ENCODE measurements at places on chromosomes 6 and 20.

DNA sequence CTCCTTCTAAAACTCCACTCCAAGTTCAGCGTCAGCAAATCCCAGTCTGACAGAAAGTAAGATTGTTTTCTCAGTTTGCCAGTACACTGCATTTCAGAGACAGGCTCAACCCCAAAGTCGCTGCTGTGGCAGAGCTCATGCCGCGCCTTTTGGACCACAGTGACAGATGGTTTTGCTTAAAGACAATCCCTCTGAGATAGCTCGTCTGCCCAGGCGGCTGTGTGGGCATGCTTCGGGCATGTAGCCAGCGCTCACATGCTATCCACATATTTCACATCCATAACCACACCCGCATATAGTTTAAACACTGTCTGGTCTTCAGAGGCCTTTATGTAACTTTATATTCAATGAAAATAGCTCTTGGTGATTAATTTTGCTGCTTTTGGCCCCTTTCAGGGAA lies 14.7 kb upstream of the PXDC1 start:
- DNase-seq, result no peak

DNA sequence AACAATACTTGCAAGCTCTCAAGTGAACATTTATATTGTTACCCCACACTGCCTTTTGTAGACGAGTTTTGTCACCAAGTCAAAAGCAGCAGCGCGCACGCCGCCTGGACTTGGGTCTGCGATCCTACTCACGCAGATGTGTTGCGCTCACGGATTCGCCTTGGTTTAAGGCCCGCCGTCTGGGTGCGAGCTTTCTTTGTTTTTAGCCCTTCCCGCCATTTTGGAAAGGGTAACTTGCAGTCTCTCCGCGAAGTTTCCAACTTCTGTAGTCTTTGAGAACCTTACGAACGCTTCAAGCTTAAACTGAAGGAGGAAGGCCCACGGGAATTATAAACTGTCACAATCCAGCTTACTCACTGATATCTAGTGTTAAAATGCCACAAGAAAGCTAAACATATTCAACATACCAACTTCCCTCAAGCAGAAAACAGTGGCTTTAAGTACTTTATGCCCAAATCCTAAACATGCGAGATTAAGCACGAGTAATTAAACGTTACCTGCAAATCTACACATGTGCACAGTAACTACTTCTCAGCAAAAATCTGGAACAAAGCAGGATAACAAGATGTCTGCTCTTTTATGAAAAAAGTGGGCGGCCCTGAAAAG lies 80.4 kb upstream of the BTN3A2 start:
- no peak for DNase-seq

DNA sequence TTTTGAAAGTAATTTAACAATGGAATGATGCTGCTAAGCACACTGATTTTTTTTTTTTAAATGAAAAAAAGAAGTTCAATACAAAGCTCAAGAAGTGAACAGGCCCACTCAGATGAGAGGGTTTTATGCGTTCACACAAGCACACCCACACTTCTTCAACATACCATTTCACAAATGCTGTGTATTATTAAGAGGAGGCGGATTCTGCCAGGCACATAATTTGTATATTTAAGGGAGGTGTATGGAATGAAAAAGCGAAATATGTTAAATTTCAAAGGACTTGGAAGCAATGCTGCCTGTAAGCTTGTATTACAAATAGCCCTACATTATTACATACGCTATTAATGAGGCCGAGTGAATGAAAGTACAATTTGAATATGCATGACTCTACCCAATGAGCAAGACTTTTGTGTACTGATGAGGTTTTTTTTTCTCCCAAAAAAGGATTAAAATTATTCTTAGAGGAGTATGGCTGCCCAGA lies 123.9 kb downstream of the INSM1 start:
- no peak for DNase-seq

DNA sequence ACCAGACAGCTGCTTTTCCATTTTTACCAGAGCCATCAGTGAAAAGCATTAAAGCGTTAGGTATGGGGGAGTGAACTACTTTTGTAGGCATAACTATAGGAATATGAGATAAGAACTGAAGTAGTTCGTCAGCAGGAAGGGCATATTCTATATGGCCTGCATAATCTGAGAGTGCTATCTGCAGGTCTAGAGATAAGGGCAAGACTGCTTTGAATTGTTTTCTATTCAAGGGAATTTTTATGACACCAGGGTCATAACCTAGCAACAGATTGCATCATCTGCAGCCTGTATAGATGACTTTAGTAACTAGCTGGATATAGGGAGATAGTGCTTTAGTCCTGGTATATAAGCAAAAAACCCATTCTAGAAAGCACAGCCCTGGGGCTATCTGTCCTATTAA lies 437.3 kb upstream of the HTR1E start:
- no peak for DNase-seq

DNA sequence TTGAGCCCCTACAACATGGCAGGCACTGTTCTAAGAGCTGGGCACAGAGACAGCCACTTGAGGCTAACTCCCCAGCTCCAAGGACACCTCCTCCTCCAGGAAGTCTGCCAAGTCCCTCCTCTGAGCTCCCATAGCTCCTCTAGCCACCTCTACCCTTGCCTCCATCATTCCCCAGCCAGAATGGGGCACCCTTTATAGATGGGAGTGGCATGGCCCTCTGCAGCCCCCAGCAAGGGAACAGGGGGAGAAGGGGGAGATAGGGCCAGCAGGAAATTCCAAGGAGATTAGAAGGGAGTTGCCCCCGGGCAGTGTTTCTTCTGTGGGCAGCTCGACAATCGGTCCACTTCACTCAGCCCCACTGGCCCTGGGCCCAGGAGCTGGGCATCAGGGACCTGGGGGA lies 19.7 kb upstream of the TLDC2 start:
- no peak for DNase-seq

DNA sequence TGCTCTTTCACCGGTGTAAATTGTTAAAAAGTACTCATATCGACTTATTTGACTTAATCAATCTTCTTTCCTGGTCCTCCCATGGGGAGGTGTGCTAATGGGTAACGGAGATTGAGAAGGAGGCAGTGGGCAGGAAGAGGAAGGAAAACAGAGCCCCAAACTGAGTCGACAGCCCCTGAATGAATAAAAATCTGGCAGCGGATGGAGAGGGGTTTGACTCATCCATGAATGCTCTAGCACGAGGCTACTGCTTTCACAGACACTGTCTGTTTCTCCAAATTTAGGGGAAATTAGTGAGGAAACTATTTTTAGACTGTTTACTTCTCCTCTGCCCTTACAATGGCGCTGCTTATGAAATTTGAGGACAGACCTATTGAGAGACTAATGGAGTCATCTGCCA lies 142.2 kb upstream of the ATXN1 start:
- peak; percentile 28 for DNase-seq

GRCh38 chr20:1327241-1327653 lies 1.7 kb downstream of the SDCBP2 start:
- DNase-seq, result peak; percentile 43

DNA sequence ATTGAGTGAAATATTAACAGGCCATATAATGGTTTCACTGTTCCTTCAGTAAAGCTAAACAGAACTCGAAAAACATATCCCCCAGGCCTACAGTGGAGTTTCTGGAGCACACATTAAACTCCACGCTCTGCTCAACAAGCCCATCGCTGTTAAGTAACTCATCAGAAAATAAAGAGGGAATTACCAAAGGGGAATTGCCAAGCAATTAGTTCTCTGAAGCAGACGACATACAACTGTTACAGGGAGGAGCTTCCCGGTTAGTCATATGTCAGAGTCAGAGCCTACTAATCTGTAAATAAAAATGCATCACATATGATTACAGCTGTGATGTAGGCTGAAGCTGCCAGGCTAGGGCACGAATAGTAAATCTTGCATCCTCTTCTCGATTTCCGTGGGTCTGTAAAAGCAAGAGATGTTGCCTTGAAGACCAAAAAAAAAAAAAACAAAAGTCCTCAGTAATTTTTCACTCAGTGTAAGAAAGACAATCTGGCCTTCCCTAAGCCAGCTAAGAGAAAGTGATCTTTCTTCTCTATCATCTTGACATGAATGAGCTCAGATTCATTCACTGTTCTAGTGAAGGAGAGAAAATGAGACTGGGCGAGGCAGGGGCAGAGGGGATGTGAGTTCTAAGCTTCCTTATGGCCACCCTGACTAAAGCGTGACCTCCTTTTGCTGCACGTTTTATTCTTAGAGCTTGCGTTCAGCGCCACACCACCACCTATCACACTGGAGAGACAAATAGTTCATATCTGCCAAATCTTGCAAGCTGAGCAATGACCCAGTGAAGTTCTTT lies 13.8 kb downstream of the ATXN1 start:
- no peak for DNase-seq

DNA sequence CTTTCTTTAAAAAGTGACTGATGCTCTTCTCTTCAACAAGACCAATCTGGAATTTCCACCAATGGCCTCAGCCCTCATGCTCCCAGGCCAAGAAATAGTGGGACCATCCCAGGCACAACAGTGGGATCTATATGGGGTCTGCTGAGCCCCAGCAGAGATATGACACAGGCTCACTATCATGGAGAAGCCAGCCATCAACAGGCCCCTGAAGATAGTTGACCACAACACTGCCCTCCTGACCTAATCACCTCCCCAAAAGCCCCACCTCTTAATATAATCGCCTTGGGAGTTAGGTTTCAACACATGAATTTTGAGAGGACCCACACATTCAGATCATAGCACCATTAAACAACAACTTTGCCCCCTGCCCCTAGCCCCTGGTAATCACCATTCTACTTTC lies 16.8 kb upstream of the MCM3 start:
- no peak for DNase-seq

- DNase-seq, result peak; percentile 28
Measured at GRCh38 chr20:46695892-46696291, 6.6 kb upstream of the TP53RK start.

- no peak for DNase-seq
Measured at GRCh38 chr6:56693246-56693607, 50.5 kb upstream of the DST start.

DNA sequence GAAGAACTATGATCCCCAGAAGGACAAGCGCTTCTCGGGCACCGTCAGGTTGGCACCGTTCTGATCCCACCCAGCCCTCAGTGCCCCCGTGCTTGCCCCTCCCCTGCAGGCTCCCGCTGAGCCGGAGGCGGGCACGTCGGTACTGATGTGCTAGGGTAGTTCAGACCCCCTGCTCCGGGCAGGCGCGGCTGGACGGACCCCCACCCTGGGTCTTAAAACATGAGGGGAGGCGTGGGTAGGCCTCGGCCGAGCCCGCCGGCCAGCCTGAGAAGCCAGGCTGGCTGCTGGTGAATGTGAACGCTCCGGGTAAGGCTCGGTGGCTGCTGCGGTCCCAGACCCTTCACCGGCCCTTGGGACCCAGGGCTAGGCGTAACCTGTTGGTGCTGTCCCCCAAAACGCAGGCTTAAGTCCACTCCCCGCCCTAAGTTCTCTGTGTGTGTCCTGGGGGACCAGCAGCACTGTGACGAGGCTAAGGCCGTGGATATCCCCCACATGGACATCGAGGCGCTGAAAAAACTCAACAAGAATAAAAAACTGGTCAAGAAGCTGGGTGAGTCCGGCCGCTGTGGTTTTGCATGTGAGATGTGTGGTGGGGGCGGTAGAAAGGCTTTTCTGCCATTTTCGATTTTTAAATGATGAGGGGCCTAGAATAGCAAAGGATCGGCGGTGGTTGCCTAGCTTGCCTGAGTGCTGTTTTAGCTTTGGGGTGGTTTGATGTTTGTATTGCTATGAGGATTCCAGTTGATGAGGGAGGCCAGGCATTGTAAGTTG lies 964 bp downstream of the RPL10A start:
- no peak for DNase-seq

DNA sequence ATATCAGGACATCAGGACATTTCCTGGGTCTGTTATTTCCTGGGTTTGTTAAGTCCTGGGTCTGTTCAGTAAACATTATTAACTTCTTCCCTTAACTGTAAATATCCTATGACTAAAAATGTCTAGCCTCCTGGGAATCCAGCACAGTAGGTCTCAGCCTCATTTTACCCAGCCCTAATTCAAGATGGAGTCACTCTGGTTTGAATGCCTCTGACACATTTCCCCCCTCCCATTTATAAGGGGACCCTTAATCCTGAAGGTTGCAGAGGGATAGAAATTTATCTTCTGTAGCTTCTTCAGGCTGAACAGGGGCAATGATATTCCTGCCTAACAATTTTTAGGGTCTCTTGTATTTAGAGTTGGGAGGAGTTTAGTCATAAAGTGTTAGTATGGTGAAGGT lies 21.8 kb downstream of the RNF182 start:
- no peak for DNase-seq

GRCh38 chr6:149362289-149362688 lies 37.8 kb upstream of the SUMO4 start:
- no peak for DNase-seq

GRCh38 chr6:133369773-133370272 lies 128.7 kb downstream of the EYA4 start:
- no peak for DNase-seq

GRCh38 chr6:76441875-76442274 lies 369.4 kb upstream of the IMPG1 start:
- DNase-seq, result no peak

- peak; percentile 100 for DNase-seq
Measured at GRCh38 chr6:31158140-31158862, at the start of gene TCF19. TCF19 (plus strand) TSS chr6:31158589; CDS start chr6:31159470, 881 bp downstream.

- no peak for DNase-seq
Measured at GRCh38 chr20:19802492-19803158, 44.6 kb downstream of the RIN2 start.

GRCh38 chr6:25186919-25187318 lies 92.3 kb upstream of the CARMIL1 start:
- DNase-seq, result no peak

DNA sequence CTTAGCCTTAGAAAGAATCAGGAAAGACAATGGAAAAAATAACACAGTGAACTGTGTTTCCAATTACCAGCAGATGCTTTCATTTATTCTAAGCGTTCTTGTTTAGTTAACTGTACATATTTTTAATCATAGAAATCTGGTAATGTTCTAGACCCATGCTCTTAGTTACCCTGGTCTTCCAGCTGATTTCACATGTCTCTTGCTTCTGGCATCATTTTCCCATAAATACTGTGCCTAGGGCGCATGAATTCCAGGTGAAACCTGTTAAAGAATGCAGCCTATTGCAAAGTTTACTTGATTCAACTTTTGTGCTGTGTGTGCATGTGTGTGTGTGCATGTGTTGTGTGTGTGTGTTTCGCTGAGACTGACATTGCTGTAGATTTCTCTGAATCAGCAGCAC lies 178.6 kb downstream of the PDE7B start:
- DNase-seq, result no peak

DNA sequence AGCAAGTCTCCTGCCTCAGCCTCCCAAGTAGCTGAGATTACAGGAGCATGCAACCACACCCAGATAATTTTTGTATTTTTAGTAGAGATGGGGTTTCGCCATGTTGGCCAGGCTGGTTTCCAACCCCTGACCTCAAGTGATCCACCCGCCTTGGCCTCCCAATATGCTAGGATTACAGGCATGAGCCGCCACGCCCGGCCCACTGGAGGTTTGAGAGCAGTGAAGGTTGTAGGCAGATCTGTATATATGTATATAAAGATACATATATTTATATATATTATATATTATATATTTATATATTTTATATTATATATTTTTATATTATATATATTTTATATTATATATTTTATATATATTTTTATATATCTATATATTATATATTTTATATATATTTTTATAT lies 38.2 kb upstream of the TTPAL start:
- no peak for DNase-seq

All from hepatic stellate cell (primary cell).